ENCODE measurements at places on chromosomes 12 and 14. TPM values are rescaled to one million over a fixed set of nuclear protein-coding genes. Genes with fewer than 3 reads are reported as not detected.

Gene PRMT5
- polyA plus RNA-seq = 83.5 TPM

Gene OTUB2
- polyA plus RNA-seq = 5.8 TPM

Gene SH2B3
- 13.7 TPM for polyA plus RNA-seq

Gene SMCO2
- polyA plus RNA-seq = 2.2 TPM

Gene E2F7
- polyA plus RNA-seq = 4.0 TPM

Gene NPFF
- 5.9 TPM for polyA plus RNA-seq

Gene ASIC1
- 148 TPM for polyA plus RNA-seq

Gene CLEC6A
- not detected for polyA plus RNA-seq

Gene PPP1R1A
- polyA plus RNA-seq = 119 TPM

Gene FGF6
- polyA plus RNA-seq = not detected

Gene IAPP
- 0.24 TPM for polyA plus RNA-seq

Gene SCN8A
- polyA plus RNA-seq = 19.3 TPM

Gene KCNK13
- 1.8 TPM for polyA plus RNA-seq

Gene PEBP1
- polyA plus RNA-seq = 478 TPM

Gene KCNA1
- polyA plus RNA-seq = 7.5 TPM

Gene AMDHD1
- polyA plus RNA-seq = 0.87 TPM

Gene CLEC1B
- polyA plus RNA-seq = not detected

Gene PLBD2
- 50.1 TPM for polyA plus RNA-seq

Gene ZBTB39
- 9.8 TPM for polyA plus RNA-seq

Gene NUP107
- 39.3 TPM for polyA plus RNA-seq

Gene STRAP
- polyA plus RNA-seq = 238 TPM

Gene VPS33A
- polyA plus RNA-seq = 23.2 TPM

Gene SPIC
- polyA plus RNA-seq = not detected

Gene MSI1
- polyA plus RNA-seq = 64.8 TPM

Gene CNIH1
- polyA plus RNA-seq = 137 TPM

Gene KRT6C
- polyA plus RNA-seq = not detected

Gene DCN
- polyA plus RNA-seq = 296 TPM

Gene TAS2R46
- not detected for polyA plus RNA-seq

Gene CLEC7A
- 2.5 TPM for polyA plus RNA-seq

Gene TAS2R10
- 0.74 TPM for polyA plus RNA-seq

Gene PAPLN
- polyA plus RNA-seq = 5.1 TPM

Gene TEX22
- polyA plus RNA-seq = 4.8 TPM

Gene RNU4-1
- not detected for polyA plus RNA-seq

Gene NINJ2
- polyA plus RNA-seq = 6.2 TPM

Gene KCNMB4
- polyA plus RNA-seq = 42.1 TPM

Gene PMEL
- 1.5 TPM for polyA plus RNA-seq

Gene PLBD1
- polyA plus RNA-seq = 7.1 TPM

Gene PMCH
- 0.79 TPM for polyA plus RNA-seq

Gene TMED8
- polyA plus RNA-seq = 22.5 TPM

Gene CCDC88C
- polyA plus RNA-seq = 22.6 TPM

Gene KCNH3
- polyA plus RNA-seq = 11.0 TPM
